Thyroid gland (tissue), 4 donors: ENCODE measurements at places on chromosomes 11 and 22.

- no peak overlapping the region for H3K27ac ChIP-seq
- H3K4me3 ChIP-seq, result no peak overlapping the region
- peaks cover 2% of the 10 kb centered on the region for H3K36me3 ChIP-seq
- no peaks in the 10 kb centered on the region for H3K27me3 ChIP-seq
- no peaks in the 10 kb centered on the region for H3K4me1 ChIP-seq
- DNase-seq, result no peak
Observed at GRCh38 chr11:77725433-77725832, 87.8 kb upstream of the CLNS1A start.

- no peaks in the 10 kb centered on the region for H3K36me3 ChIP-seq
- no peak for DNase-seq
- H3K4me1 ChIP-seq, result no peaks in the 10 kb centered on the region
- no peak overlapping the region for H3K27ac ChIP-seq
- H3K27me3 ChIP-seq, result no peaks in the 10 kb centered on the region
Observed at GRCh38 chr11:14593671-14594070, 49.9 kb upstream of the PDE3B start.

GRCh38 chr11:65639623-65640482 is 2.0 kb downstream of the SIPA1 start:
- DNase-seq, result no peak
- no peak overlapping the region for H3K4me3 ChIP-seq
- H3K36me3 ChIP-seq, result peaks cover 25% of the 10 kb centered on the region
- peaks cover 36% of the 10 kb centered on the region for H3K4me1 ChIP-seq

- no peaks in the 10 kb centered on the region for H3K36me3 ChIP-seq
- H3K27ac ChIP-seq, result peak overlapping the region; percentile 44
- no peaks in the 10 kb centered on the region for H3K4me1 ChIP-seq
- H3K27me3 ChIP-seq, result no peaks in the 10 kb centered on the region
- H3K4me3 ChIP-seq, result peak overlapping the region; percentile 20
Observed at GRCh38 chr11:32829157-32829679, 509 bp upstream of the PRRG4 start.

DNA sequence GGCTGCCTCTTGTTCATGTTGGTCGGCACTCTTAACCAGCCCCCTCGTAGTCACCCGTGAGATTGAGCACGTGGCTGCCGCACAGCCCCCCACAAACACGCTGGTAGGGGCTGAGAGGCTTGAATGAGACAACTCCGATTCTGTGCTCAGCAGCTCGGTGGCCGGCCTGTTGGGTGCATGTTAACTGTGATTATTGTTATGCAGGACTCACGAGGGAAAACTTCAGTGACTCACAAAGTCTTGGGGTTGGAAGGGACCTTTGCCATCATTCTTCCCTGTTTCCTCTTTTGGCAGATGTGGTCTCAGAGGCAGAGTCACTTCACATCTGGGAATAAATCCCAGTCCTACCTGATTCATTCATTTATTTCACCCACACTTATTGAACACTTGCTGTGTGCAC is 75.2 kb downstream of the ADAMTS15 start:
- no peak overlapping the region for H3K27ac ChIP-seq
- H3K27me3 ChIP-seq, result no peaks in the 10 kb centered on the region
- peaks cover 51% of the 10 kb centered on the region for H3K4me1 ChIP-seq

GRCh38 chr11:93653571-93653970 is 7.9 kb upstream of the CEP295 start:
- H3K4me1 ChIP-seq, result no peaks in the 10 kb centered on the region
- no peaks in the 10 kb centered on the region for H3K27me3 ChIP-seq
- DNase-seq, result no peak
- H3K36me3 ChIP-seq, result no peaks in the 10 kb centered on the region
- H3K27ac ChIP-seq, result no peak overlapping the region
- no peak overlapping the region for H3K4me3 ChIP-seq

- no peaks in the 10 kb centered on the region for H3K36me3 ChIP-seq
- DNase-seq, result no peak
- no peak overlapping the region for H3K27ac ChIP-seq
- H3K4me1 ChIP-seq, result no peaks in the 10 kb centered on the region
Observed at GRCh38 chr11:110894224-110894623, 182.0 kb upstream of the ARHGAP20 start.

DNA sequence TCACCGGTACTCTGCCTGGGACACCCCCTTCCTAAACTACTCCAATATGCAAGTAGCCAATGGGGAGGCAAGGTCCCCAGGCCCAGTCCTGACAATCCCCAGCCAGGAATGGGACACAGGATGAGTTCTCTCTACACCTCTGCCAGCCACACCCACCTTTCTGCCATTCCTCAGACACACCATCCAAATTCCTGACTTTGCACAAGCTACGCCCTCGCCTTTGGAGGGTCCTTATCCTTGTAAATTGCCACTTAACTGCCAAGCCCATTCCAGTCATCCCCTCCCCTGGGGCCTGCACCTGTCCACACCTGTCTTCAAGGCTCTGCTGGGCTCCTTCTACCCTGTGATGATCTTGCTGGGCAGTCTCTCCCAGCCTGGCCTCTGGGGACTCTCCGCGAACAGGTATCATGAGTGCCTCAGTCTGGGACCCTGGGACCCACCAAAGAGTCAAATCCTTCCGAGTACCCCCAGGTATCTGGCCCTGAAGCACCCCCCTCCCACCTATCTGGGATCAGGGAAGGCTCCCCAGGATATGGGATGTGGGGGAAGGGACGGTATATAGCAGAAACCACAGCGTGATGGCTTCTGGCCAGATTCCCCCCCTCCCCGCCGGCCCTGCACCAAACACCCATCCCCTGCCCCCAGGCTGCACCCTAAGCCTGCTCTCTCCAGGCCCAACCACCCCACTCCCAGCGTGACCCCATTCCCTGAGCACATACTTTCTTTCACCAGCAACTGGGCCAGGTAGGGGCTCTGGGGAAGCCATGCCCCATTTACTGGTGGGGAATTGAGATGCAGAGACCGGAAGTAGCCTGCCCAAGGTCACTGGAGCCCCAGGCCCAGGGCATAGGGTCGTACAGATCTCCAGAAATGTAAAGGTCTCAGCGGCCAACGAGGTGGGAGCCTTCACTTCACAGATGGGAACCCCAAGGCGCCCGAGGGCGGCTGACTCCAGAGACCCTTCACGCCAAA is 806 bp downstream of the ARAP1 start:
- no peaks in the 10 kb centered on the region for H3K36me3 ChIP-seq
- peak overlapping the region; percentile 38 for H3K4me3 ChIP-seq

GRCh38 chr11:74720596-74721478 is 10.4 kb downstream of the CHRDL2 start:
- no peaks in the 10 kb centered on the region for H3K36me3 ChIP-seq
- H3K4me1 ChIP-seq, result peaks cover 13% of the 10 kb centered on the region
- H3K4me3 ChIP-seq, result no peak overlapping the region
- DNase-seq, result no peak
- no peaks in the 10 kb centered on the region for H3K27me3 ChIP-seq

- H3K4me3 ChIP-seq, result no peak overlapping the region
- H3K27me3 ChIP-seq, result no peaks in the 10 kb centered on the region
- DNase-seq, result no peak
- peaks cover 25% of the 10 kb centered on the region for H3K36me3 ChIP-seq
- peaks cover 41% of the 10 kb centered on the region for H3K4me1 ChIP-seq
Observed at GRCh38 chr22:20565079-20565734, 57.8 kb downstream of the MED15 start.

- H3K36me3 ChIP-seq, result no peaks in the 10 kb centered on the region
- H3K4me1 ChIP-seq, result peaks cover 22% of the 10 kb centered on the region
- peak overlapping the region; percentile 24 for H3K27ac ChIP-seq
- H3K27me3 ChIP-seq, result no peaks in the 10 kb centered on the region
Observed at GRCh38 chr22:37501610-37502341, 15.6 kb upstream of the MFNG start.

DNA sequence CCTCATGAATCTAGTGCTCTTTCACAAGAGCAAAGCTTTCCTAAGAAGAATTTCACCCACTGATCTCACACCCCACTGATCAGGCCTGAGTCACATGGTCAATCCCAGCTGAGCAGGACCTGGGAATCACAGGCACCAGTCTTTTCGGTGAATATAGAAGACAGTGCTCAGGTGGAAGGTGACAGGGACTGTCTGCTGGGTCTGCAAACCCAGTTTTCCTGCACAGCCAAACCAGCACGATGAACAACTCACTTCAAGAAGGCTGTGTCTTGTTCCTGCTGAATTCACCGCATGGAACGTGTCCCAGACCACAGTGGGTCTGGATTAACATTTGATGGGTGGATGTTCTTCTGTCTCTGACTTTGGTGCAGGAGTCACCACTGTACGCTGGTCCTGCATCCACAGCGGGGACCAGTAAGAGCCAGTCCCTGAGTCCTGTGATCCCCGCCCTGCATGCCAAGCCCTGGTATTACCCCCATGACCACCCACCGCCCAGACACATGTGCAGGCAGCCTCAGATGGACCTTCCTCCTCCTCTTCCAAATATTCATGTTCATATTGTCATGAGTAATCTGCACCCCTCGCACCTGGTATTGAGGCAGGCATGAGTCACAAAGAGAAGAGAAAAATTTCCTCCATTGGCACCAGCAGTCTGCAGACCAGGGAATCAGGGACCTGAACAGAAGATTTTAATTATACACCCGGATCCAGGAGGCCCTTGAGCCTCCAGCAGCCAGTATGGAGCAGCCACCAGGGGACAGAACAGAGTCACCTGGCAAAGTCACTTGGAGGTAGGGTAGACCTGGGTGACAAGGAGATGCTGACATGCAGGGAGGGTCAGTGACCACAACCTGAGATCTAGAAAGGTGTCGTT is 8.6 kb upstream of the IGLL5 start:
- no peak overlapping the region for H3K4me3 ChIP-seq
- no peak overlapping the region for H3K27ac ChIP-seq
- no peaks in the 10 kb centered on the region for H3K4me1 ChIP-seq

- no peaks in the 10 kb centered on the region for H3K27me3 ChIP-seq
- no peak overlapping the region for H3K27ac ChIP-seq
- no peak for DNase-seq
- H3K4me3 ChIP-seq, result no peak overlapping the region
- no peaks in the 10 kb centered on the region for H3K36me3 ChIP-seq
Observed at GRCh38 chr11:92236856-92237255, 12.2 kb downstream of the FAT3 start.

DNA sequence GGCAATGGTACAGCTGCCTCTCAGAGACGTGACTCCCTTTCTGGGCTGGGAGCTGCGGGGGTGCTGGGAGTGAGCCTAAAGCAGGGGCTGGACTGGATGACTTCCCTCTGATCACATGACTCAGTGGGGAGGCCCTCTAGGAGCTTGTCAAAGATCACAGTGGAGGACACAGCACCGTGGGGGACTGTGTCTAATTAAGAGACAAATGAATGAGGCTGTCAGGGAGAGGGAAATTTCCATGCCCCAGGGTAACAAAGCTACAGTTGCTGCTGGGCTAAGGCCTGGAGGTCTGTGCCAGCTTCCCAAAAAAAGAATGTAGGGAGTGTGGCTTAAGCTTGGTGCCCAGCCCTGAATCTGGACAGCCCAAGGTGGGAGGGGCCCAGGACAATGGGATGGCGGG is 262.8 kb upstream of the PLET1 start:
- DNase-seq, result no peak
- H3K27me3 ChIP-seq, result no peaks in the 10 kb centered on the region
- peaks cover 22% of the 10 kb centered on the region for H3K4me1 ChIP-seq
- no peak overlapping the region for H3K27ac ChIP-seq
- no peak overlapping the region for H3K4me3 ChIP-seq
- no peaks in the 10 kb centered on the region for H3K36me3 ChIP-seq

GRCh38 chr11:134575504-134576230 is 163.6 kb upstream of the B3GAT1 start:
- peaks cover 12% of the 10 kb centered on the region for H3K4me1 ChIP-seq
- H3K27me3 ChIP-seq, result no peaks in the 10 kb centered on the region
- H3K27ac ChIP-seq, result no peak overlapping the region
- no peak for DNase-seq

DNA sequence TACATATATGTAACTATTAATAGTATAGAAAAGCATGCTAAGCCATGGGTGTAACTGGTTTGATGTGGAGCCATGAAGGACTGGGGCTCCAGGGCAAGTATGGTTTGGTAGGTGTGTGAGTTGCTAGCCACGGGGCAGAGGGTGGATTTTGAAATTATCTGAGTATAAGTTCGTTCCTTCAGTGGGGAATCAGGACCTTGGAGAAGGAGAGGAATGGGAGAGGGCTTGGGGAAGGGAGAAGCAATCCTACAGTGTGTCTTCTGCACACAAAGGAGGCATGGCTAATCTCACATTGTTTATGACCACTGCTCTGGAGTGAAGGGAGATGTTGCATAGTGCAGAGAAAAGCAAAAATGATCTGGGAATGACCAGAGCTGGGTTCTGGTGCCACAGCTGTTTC is 127.8 kb upstream of the CADM1 start:
- H3K4me3 ChIP-seq, result no peak overlapping the region
- H3K27me3 ChIP-seq, result no peaks in the 10 kb centered on the region
- no peaks in the 10 kb centered on the region for H3K36me3 ChIP-seq
- H3K27ac ChIP-seq, result no peak overlapping the region

DNA sequence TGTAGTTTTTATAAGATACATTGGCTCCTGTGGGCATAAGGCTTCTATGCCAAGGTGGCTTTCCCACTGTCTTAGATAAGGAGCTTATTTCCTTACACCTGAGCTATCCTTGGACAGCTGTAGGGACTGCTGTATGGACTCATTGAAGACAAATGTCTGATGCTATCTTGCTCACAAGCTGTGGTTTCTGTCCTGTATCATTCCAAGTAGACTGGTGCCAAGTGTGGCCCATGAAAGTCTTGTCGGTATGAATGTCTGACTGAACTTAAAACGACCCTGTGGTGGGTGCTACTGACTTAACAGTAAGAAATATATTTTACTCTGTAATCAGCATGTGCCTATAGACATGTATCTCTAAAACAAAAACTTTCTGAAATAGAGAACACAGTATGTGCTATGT is 45.0 kb downstream of the LARGE2 start:
- no peaks in the 10 kb centered on the region for H3K27me3 ChIP-seq
- peaks cover 5% of the 10 kb centered on the region for H3K36me3 ChIP-seq
- DNase-seq, result no peak
- no peak overlapping the region for H3K4me3 ChIP-seq
- no peaks in the 10 kb centered on the region for H3K4me1 ChIP-seq
- H3K27ac ChIP-seq, result no peak overlapping the region

GRCh38 chr22:22569218-22569617 is 10.2 kb upstream of the PRAME start:
- H3K27ac ChIP-seq, result no peak overlapping the region
- H3K27me3 ChIP-seq, result no peaks in the 10 kb centered on the region
- no peaks in the 10 kb centered on the region for H3K4me1 ChIP-seq
- DNase-seq, result no peak

- H3K4me3 ChIP-seq, result no peak overlapping the region
- no peak for DNase-seq
- H3K27ac ChIP-seq, result no peak overlapping the region
Observed at GRCh38 chr11:84322211-84322610, 1036.0 kb upstream of the CCDC90B start.

- no peaks in the 10 kb centered on the region for H3K4me1 ChIP-seq
- no peak overlapping the region for H3K27ac ChIP-seq
- H3K27me3 ChIP-seq, result no peaks in the 10 kb centered on the region
- no peaks in the 10 kb centered on the region for H3K36me3 ChIP-seq
Observed at GRCh38 chr22:49290711-49291110, 537.0 kb downstream of the BRD1 start.

GRCh38 chr22:26345496-26345895 is 83.6 kb upstream of the ASPHD2 start:
- no peak for DNase-seq
- no peak overlapping the region for H3K27ac ChIP-seq
- H3K4me1 ChIP-seq, result no peaks in the 10 kb centered on the region
- H3K36me3 ChIP-seq, result no peaks in the 10 kb centered on the region
- no peak overlapping the region for H3K4me3 ChIP-seq
- H3K27me3 ChIP-seq, result no peaks in the 10 kb centered on the region
